ENCODE measurements at places on chromosomes 11 and 22.

- peak; percentile 59 for DNase-seq
Measured at GRCh38 chr11:119540370-119541125, 117.6 kb upstream of the THY1 start.

GRCh38 chr11:72475381-72475780 lies 41.0 kb upstream of the CLPB start:
- DNase-seq: no peak

DNA sequence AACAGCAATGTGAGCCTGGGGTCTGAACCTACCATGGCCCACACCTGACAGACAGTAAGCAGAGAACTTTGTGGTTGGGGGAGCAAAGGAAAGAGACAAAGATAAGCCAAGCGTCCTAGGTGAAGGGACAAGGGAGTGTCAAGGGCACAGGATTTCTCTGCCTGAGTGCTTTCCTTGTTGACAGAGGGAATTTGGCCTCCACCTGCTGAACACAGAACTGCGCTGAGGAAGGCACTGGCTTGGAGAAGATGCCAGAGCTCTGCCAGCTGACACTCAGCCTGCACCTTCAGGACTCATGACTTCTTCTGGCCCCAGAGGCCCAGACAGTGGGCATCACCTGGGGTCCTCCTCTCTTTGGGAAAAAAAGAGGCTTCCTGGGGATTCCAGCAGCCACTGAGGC lies 789 bp upstream of the LRRC55 start:
- no peak for DNase-seq

DNA sequence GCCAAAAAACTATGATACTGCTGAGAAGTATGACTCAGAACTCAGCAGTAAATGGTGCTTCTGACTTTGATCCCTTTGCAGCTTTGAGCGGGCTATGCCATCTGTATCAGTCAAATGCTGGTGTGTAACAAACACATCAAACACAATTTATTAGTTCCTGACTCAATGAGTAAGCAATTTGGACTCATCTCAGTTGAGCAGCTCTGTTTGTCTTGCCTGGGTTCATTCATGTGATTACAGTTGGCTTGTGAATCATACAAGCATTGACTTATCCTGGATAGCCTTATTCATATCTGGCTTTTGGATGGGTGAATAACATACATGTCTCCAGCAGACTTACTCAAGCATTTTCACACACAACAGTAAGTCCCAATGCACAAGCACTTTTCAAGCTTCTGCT lies 858.8 kb downstream of the METTL15 start:
- no peak for DNase-seq

DNA sequence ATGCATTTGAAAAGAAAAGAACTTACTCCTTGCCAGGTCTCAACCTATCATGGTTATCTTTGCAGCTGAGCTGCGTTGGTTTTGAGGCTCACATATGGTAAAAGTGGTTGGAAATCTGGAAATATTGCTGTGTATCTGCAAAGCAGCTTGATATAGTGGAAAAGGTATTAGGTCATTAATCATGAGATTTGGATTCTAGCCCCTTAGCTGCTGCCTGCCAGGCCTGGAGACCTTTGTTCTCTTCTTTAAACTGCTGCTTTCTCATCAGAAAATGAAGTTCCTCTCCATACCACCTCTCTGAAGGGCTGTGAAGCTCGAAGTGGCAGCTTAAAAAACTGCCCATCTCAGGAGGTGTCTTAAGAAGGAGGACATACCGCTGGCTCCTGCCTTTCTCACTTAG lies 5.7 kb downstream of the PPARA start:
- DNase-seq: no peak

DNA sequence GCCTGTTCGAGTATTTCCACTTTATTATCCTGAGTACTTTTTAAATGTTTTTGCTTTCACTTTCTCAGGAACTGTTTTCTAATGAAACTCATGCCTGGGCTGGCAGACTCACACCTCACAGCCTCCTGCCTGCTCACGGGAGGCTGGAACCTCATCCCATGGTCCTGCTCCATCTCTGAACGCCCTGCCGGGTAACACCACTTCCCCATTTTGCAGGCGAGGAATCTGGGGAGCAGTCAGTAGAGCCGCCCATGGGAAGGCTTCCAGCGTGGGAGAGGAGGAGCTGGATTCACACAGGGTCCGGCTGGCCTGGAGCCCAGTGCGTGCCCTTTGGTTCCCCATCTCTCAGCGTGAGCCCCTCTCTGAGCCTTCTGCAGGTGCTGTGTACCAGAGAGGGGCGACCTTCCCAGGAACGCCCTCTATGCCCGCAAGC lies 53.6 kb downstream of the SCUBE1 start:
- DNase-seq: no peak

DNA sequence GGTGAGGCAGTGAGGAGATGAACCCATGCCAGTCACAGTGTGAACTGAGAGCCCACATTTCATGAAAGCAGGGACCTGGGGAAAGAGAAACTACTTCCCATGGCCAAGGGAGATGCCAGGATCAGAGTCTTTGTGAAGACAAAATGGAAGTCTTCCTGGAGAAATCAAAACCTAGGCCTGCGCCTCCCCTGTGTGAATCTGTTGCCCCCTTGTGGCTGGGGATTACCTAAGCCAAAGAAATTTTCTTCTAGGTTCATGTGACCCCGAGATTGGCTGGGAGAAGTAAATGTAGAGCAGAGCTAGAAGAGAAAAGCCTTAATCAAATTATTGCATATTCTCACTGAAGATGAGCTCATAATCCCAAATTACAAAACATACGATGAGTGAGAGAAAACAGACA lies 1075.3 kb downstream of the TBC1D22A start:
- no peak for DNase-seq

- no peak for DNase-seq
Measured at GRCh38 chr22:27751277-27752070, 50.1 kb downstream of the MN1 start.

GRCh38 chr22:38414009-38414395 lies 41.0 kb downstream of the KCNJ4 start:
- DNase-seq: peak; percentile 53

DNA sequence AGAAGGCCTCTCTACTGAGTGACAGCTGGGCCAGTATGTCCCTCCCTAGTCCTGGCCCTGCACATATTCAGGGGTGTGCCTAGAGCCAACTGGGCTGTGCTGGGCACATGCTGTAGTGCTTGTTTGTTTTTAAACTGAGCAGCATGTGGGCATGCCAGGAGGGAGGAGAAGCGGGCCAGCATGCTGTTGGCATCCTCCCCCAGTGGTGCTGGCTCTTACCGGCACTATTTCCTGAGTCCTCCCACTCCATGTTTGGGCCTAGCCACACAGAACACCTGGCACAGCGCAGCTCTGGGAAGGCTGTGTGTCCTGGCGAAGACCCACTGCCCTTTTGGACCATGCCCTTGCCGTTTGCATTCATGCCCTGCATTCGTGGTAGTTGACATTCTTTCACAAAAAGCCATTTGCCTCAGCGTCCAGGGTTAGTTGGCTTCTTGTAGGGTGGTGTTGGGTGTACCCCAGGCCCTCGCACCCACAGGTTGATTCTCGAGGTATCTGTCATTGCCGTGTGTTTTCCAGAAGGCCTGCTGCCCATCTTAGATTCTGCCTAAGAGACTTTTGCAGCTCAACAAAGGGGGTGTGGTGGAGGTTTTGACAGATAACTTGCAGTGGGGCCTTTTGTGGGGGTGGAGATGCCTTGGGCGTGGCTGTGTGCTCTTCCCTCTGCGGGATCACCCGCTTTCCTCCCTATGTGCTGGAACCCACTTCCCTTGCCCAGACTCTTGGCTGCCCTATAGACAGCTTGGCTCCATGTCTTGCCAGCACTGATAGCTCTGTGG lies 13.6 kb downstream of the DGCR8 start:
- DNase-seq: no peak

- DNase-seq: no peak
Measured at GRCh38 chr22:29208502-29208862, 2.8 kb downstream of the EMID1 start.

DNA sequence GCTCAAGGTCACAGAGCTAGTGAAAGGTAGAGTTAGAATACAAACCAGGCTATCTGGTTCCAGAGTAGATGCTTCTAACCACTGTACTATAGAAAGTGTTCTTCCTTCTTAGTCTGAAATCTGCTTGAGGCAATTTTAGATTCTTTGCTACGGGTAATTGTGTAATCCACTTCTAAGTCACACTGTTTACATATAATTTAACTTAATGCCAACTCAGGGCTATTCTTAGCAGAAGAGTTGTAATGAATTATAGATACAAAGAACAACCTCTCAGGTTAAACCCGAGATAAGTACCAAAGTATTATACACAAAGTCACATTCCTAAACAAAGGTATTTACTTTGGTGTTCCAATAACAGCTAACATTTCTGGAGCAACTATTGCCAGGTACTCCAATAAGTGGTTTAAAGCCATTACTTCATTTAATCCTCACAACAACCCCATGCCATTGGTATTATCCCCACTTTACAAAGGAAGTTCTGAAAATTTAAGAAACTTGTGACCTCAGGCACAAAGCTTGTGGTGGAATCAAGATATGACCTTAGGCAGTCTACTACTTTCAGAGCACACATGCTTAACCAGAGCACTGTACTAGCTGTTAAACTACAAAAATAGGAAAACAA lies 31.1 kb upstream of the DDI1 start:
- no peak for DNase-seq

GRCh38 chr22:37739611-37740049 lies 42.8 kb downstream of the TRIOBP start:
- DNase-seq: no peak

GRCh38 chr11:81070948-81071347 lies 1630.1 kb upstream of the TENM4 start:
- no peak for DNase-seq

GRCh38 chr11:90795746-90796145 lies 572.9 kb upstream of the CHORDC1 start:
- no peak for DNase-seq

DNA sequence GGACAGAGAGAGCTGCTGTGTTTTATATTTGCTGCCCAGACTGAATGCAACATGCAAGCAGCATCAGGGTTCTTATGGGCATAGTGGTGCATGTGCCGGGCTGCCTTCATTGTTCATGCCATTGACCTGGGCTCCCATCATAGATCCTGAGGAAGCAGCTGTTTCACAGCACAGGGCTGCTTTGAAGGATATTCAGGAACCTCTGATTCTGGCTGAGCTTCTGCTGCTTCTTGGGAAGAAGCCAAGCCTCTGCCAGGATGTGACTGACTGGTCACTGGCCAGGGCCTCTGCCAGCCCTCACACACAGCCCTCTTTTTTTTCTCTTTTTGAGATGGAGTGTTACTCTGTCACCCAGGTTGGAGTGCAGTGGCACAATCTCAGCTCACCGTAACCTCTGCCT lies 43.3 kb downstream of the CYB5R2 start:
- no peak for DNase-seq

DNA sequence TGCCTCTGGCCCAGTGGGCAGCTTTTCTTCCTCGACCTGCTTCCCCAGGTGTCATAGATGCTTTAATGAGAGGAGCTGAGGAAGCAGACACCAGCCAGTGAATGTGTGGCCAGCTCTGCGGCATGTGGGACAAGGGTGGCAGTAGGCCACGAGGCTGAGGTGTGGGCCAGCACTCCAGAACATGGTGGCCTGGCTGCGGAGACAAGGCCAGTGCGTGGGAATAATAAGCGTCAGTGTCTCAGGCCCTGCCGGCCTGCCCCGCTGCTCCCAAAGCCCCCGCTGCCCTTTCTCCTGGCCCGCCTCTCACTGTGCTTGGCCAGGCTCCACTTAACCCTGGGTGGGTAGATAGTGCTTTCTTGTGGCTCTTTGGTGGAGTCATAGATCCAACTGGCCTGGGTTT lies 2.1 kb downstream of the MAPK8IP1 start:
- DNase-seq: no peak

- DNase-seq: no peak
Measured at GRCh38 chr11:69157156-69157821, 1.6 kb downstream of the SMIM38 start.

- no peak for DNase-seq
Measured at GRCh38 chr11:90465553-90465952, 242.7 kb upstream of the CHORDC1 start.

DNA sequence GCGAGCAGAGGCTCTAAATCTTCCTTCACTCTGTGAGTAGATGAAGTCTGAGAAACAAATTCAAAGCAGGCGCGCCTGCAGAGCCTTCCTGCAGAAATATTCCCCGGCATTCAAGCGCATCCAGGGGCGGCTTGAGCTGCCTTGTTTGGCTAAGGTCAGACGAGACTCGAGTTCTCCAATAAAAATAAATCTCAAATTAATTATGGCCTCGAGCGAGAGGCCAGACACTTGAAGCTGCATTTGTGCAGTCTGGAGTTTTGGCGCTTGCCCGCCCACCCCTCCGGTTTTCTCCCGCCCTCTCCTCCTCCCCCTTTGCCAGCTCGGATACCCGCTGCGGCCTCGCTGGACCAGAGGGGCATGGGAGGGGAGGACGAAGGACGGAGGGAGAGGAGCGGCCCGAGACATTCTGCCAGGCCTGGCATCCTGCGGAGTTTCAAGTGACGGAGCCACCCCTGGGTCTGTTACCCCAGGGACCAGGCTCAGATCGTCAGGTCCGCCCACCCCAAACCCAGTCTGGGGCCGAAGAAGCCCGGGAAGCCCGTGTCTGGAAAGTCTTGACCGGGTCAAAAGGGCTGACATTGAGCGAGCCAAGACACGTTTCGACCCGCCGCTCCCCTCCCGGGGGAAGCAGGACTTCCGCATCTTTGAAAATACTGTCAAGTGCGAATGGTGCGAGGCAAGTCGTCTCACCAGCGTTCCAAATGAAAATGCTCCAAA lies 3.8 kb upstream of the FLI1 start:
- no peak for DNase-seq

DNA sequence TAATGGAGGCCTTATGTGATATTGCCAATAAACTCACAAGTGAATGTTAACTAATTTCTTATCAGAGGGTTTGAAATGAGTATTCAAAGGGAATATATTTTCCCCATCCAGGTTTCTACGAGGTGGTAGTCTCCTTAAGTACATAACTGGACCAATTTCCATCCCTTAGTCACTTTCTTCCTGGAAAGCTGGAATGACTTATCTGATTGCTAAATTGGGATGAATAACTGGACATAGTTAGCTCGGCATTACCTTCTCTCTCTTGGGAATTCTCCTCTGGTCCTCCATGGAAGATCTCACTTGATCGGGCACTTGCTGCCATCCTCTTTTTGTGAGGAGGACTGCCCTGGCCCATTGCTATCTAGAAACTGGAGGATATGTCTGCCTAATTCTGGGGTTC lies 109.1 kb downstream of the TRPC6 start:
- DNase-seq: no peak

DNA sequence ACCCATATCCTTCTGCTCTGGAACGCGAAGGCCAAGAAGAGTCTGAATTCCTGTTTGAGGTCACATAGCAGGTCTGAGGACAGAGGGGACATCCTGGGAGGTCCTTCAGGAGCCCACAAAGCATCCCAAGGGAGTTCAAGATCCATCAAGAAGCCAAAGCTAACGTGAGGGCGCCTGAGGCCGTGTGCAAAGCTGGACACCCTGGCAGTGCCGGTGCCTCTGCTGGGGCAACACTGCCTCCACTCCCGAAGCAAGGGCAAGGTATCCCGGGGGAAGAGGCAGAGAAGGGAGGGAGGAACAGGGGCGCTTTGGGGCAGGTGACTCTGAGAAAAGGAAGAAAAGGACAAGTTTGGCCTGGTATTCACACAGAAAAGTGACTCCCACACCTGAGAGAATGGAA lies 50.3 kb upstream of the CDON start:
- DNase-seq: no peak
